Activated CD4-positive, alpha-beta T cell treated with anti-CD3 and anti-CD28 coated beads, Interleukin-2, Interleukin-4, amounts not matched to agents 100 ng/mL and 50 ng/mL, durations not matched to agents 16 hours and 8 hours (primary cell): ENCODE measurements at places on chromosomes 6 and 20.

- DNase-seq = no peak
These were observed 1.1 kb downstream of the RNF114 start for GRCh38 chr20:49937027-49937929.

DNA sequence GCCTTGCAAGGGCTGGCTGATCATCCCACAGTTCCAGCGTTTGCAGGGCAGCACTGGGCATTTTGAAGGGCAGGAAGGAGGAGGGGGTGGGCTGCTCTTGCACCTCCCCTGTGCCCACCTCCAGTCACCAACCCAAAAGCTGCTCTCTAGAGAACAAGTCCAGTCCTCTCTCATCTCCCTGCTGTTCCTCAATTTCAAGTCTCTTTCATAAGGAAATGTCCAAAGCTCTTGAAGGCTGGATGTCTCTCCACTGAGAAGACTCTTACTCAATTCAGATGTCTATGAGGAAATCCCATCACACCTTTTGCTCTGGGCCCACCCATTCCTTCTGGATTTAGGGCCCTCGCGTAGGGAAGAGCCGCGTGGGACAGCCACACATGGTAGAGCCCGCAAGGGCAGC, 31.7 kb downstream of the WRNIP1 start:
- DNase-seq = no peak

DNA sequence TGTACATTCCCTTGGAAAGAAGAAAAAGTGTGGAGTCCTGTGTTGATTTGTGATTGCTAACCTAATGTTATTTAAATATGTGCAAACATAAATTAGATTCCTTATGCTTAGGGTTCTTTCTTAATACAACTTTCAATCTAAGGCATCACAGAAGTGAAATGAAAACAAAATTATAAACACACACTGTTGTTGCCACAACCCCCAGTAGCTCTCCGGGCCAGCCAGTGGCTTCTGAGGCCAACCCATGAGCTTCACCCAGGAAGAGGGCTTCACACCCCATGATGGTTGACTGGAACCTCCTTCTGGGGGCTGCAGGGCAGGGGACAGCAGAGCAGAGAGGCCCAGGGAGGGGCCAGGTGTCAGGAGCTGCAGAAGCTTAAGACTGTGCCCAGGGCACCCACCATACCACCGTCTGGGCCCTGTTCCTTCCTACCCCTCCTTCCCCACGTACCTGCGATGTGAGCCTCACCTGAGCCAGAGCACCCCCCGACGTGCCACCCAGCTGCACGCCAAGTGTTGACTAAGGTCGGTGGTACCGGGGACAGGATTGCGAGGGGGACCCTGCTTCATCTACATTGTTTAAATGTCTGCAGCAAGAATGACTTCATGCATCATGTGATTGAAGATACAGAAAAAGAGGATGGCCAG, 110.5 kb downstream of the FAM120B start:
- no peak for DNase-seq

GRCh38 chr6:29451471-29452193, 5.2 kb downstream of the OR11A1 start:
- DNase-seq = peak; percentile 3

DNA sequence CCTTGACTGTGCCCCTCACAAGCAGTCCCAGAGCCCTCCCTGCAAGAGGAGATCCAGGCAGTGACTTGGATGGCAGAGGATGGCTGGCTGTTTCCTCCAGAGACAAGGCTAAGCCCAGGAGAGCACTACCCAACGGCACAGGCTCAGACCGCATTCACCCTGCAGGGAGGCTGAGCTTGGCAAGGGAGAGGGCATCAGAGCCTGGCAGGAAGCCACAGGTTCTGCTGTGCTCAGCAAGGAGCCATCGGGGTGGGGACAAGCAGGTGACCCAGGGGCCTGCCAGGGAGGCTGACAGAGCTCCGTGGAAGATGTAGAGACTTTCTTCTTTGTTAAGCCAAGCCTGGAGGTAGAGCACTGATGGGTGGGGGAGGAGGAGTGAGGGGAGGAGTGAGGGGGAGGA, 159.2 kb upstream of the CST7 start:
- no peak for DNase-seq

DNA sequence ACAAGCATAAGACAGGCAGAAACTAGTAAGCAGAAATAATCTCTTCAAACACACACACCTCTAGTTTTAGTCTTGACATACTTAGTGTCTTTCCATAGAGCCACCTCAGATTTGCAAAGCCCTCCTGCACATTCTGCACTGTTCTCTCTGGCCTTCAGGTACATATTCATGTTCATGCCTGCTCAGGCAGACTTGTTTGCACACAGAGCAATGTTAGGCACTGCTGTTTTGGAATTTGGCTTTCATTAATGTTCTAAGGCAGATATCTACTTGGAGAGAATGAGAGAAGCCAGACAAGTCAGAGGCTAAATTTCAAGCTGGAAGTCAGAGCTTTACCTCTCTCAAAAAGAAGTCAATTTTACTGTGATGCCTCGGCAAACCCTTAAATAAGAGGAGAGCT, 21.3 kb upstream of the DST start:
- no peak for DNase-seq

- DNase-seq = peak; percentile 82
These were observed 57.9 kb upstream of the MAP7 start for GRCh38 chr6:136607932-136608772.

DNA sequence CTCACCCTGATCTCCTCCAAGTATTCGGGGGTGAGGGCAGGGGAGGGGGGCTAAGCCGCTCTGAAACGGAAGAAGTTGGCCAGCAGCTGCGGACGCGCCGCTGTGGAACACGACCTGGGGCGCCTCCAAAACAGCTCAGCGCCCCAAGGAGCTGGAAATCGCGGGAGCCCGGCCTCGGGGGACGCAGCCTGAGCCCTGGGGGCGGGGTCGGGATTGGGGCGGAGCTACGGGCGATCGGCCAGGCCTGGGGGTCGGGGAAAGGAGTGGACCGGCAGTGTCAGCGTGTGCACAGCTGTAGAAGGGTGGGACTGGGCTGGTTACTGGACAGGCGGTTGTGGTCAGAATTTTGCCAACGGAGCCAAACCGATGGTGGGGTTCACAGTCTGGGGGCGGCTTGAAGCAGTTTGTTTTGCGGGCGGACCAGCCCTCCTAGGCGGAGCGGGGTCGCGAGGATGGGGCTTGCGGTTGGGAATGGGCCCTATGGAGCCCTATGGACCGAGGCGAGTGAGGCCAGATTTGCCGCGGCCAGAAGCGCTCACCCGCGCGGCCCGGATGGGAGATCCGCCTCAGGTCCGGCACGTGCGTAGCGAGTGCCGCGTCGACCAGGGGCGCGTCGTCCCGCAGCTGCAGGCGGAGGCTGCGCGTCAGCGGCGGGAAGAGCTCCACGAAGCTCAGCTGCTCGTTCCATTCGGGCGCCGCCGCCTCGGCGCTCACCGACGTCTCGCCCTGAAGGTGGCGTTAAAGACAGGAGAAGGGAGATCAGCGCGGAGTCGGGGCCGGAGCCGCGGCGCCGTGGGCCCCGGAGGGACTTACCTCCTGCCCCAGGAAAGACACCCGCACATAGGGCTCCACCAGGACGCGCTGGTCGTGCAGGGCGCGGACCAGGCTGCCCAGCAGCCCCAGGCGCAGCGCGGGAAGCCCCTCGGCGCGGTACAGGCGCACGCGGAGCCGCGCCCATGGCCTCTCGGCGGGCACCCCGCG, 14.3 kb upstream of the SPAG4 start:
- peak; percentile 77 for DNase-seq

GRCh38 chr6:129597023-129597713, 112.8 kb downstream of the ARHGAP18 start:
- no peak for DNase-seq

- peak; percentile 54 for DNase-seq
These were observed 159.3 kb downstream of the CD83 start for GRCh38 chr6:14276667-14277404.

GRCh38 chr20:13839421-13840092, 54.7 kb downstream of the NDUFAF5 start:
- DNase-seq = no peak
